ENCODE measurements at places on chromosomes 2 and 18.

- DNase-seq, result no peak
Measured at GRCh38 chr2:83874712-83875430, 584.2 kb downstream of the SUCLG1 start.

DNA sequence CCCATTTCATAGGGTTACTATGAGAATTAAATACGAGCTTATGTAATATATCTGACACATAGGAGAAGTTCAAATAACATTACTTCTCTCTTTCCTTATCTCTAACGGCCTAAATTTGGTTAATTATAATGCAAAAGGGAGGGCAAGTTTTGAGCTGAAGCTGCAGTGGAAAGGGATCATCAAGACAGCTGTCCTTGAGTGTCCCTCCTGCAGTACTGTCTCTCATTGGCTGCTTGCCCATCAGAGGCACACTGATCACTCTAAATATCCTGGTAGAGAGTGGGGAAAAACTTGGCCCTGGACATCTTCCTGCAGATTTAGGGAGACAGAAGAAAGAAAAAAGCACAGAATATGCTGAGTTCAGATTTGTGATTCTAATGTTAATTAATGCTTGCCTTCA is 186.0 kb downstream of the CAMKMT start:
- no peak for DNase-seq

GRCh38 chr2:61759005-61759404 is 94.9 kb downstream of the FAM161A start:
- no peak for DNase-seq

GRCh38 chr2:224312741-224313140 is 89.2 kb downstream of the FAM124B start:
- no peak for DNase-seq

DNA sequence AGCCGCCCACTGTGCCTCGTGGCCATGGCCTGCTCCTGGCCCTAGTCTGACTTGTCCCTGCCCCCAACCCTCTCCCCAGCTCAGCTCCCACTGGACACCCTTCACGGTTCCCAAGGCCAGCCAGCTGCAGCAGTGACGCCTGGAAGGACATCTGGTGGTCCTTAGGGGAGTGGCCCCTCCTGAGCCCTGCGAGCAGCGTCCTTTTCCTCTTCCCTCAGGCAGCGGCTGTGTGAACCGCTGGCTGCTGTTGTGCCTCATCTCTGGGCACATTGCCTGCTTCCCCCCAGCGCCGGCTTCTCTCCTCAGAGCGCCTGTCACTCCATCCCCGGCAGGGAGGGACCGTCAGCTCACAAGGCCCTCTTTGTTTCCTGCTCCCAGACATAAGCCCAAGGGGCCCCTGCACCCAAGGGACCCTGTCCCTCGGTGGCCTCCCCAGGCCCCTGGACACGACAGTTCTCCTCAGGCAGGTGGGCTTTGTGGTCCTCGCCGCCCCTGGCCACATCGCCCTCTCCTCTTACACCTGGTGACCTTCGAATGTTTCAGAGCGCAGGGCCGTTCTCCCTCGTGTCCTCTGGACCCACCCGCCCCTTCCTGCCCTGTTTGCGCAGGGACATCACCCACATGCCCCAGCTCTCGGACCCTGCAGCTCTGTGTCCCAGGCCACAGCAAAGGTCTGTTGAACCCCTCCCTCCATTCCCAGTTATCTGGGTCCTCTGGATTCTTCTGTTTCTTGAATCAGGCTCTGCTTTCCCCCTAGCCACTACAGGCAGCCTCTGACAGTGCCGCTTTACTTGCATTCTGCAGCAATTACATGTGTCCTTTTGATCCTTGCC is 35.8 kb downstream of the ANO7 start:
- no peak for DNase-seq

DNA sequence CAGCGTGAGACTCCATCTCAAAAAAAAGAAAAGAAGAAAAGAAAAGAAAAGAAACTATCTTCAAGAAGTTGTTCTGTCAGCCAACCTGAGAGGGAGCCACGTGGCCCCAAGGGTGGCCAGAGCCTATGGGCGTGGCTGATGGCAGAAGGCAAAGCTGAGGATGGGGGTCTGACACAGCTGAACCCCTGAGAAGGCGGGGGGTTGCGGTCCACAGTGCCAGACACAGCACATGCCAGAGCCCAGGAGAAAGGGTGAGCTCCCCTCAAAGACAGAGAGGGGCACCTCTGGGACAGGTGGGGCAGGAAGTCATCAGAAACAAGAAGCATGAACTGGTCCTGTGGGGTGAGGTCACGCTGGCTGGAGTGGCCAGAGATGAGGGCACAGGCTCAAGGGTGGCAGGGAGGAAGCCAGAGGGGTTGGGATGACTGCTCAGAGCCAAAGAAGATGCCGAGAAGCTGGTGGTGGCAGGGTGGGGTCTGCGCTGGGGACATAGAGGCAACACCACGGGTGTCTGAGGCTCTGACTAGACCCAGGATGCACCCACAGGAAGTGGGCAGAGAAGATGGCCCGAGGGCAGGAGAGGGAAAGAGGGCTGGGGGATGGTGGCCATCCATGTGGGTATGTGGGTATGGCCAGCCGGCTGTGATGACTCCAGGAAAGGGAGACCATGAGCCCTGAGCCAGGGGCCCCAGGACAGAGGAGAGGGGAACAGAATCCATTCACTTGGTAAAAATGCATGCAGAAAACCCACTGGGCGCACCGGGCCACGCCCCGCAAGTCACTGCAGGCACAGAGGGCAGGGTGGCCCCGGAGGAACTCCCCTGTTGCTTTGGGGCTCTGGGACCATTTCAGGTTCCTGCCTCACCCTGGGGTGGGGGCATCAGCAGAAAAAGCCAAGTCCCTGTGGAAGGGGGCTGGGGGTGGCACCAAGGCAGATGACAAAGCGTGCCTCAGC is 8.4 kb downstream of the KIF1A start:
- DNase-seq, result no peak

- DNase-seq, result no peak
Measured at GRCh38 chr2:80303909-80304837, at the start of gene LRRTM1. Gene LRRTM1 (minus strand): TSS chr2:80304752. CDS start chr2:80303819, 933 bp downstream.

GRCh38 chr18:45111502-45111848 is 430.8 kb downstream of the SETBP1 start:
- no peak for DNase-seq

GRCh38 chr18:62979176-62979575 is 263.8 kb downstream of the PHLPP1 start:
- DNase-seq, result no peak

DNA sequence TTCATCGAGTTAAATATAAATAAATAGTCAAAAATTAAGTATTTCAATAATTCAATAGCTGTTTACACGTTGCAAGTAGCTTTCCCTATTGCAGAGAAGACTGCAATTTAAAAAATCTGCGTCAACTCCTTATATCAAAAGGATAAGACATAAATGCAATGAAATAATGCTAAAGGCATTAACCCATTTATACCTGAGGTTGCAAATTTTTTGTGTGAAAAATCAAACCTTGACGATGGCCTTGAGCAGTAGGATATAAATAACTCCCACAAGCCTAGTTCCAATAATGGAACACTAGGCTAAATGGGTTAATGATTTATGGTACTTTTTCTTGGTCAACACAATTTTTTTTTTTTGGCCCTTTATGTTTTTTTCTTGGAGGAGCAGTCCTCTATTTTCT is 76.4 kb upstream of the CDKL4 start:
- no peak for DNase-seq

DNA sequence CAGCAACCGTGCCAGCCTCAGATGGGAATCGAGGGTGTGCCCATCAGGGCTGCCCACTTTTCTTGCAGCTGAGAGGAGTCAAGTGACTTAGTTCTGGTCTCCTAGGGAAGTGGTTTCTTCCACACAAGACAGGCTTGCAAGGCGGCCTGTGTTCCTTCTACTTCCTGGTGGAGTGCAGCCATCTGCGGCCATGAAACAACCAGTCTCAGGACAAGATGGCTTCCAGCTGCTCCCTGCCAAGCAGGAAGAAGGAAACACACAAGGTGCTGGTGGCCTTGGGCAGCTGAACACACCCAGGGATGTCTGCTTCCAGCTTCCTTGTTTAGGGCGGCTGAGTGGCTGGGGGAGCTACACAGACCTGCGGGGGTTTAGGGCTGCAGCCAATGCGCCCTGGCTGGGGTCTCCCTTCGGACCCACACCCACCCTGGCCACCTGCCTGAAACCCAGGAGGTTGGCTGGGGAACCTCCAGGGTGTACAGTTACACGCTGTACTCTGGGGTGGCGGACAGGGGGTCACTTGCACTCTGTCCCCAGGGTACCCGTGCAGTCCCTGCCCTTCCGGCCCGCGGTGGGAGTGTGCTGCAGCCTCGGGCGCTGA is 34.7 kb downstream of the PTPN18 start:
- no peak for DNase-seq

GRCh38 chr2:143312441-143312840 is 183.2 kb downstream of the ARHGAP15 start:
- no peak for DNase-seq

- DNase-seq, result no peak
Measured at GRCh38 chr2:185108588-185108987, 510.3 kb downstream of the ZNF804A start.

GRCh38 chr18:44765456-44765855 is 84.8 kb downstream of the SETBP1 start:
- no peak for DNase-seq

DNA sequence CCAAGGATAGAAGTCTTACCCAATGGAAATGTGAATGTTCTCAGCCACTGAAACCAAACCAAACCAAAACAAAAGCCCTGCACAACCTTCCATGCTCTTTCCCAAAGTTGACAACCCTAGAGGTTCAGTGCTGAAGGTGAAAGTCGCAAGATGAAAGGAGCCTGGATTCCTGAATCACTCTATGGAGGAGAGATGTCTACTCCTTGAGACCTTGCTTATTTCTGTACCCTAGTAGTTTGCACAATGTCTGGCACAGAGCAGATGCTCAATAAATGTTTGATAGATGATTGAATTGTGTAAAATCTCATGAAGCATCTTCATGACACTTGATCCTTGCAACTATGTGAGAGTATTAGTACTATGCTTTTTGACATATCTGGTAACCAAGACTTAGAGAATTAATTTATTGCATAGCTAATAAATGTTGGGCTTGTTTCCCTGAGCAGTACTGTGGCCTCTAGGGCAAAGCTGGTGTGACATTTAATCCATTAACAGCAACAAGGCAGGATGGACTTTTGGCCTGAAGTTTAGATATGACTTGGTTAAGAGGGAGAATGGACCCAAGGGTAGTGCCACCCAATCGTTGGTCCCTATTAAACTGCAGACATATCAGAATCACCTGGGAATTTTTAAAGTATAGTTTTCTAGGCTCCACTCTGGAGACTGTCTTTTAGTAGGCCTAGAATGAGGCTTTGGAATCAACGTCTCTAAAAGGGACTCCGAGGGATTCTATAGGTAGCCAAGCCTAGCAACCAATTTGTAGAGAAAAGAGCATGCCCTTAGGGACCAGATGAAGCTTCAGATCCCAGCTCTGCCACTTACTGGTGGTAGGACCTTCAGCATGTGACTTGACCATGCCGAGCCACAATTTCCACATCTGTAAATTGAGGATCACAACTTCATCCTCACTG is 145.9 kb downstream of the DDX1 start:
- no peak for DNase-seq

DNA sequence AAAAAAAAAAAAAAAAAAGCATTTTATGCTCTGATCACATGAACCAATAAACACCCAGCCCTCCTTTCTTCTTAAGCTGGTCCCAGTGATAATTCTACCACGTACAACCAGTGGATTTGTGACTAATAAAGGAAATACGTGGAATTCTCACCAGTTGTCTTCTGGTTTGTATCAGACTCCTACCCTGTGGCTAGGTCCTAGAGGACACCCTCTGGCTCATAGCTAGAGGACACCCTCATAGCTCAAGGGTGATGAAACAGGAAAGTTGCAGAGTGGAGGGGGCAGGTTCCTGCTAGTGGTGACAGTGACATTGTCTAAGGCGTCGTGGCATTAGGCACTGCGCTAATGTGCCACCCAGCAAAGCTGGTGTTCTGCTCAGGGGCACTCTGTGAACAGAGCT is 167.8 kb downstream of the BCL11A start:
- no peak for DNase-seq

DNA sequence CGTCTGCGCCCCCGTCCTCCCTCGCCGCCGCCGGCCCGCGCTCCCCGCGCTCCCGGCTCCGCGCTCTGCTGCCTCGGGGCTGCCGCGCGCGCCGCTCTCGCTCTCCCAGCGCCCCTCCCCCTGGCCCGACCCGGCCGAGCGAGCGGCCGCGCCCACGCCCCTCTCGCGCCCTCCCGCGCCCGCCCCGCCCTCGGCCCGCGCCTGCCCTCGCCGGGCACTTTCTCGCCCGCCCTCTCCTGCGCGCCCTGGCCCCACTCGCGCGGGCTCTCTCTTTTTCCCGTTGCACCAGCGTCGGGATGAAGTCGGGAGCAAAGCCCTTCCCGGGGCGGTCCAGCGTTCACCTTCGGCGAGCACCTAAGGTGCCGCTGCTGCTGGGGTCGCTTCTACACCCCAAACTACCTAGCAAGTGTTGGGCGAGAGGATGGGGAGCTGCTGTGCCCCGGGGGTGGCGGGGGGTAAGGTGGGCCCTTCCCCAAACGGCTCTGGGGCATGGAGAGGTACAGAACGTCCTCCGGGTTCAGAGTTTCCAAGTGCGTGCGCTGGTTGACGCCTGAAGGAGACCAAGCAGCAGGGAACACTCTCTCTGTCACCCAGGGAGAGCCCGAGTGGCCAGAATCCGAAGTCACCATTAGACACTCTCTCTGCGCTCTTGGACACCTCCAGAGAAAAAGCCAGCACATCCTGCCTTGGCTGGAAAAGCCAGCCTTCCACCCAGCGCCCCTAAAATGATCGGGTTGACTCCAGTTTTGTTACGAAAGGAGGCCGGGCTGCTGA is at the start of gene COLEC12:
TSS of gene COLEC12 (minus strand) at position 70 of the 774 bp plus-strand sequence. CDS start 187 bp downstream, outside the sequence.
- DNase-seq, result no peak

DNA sequence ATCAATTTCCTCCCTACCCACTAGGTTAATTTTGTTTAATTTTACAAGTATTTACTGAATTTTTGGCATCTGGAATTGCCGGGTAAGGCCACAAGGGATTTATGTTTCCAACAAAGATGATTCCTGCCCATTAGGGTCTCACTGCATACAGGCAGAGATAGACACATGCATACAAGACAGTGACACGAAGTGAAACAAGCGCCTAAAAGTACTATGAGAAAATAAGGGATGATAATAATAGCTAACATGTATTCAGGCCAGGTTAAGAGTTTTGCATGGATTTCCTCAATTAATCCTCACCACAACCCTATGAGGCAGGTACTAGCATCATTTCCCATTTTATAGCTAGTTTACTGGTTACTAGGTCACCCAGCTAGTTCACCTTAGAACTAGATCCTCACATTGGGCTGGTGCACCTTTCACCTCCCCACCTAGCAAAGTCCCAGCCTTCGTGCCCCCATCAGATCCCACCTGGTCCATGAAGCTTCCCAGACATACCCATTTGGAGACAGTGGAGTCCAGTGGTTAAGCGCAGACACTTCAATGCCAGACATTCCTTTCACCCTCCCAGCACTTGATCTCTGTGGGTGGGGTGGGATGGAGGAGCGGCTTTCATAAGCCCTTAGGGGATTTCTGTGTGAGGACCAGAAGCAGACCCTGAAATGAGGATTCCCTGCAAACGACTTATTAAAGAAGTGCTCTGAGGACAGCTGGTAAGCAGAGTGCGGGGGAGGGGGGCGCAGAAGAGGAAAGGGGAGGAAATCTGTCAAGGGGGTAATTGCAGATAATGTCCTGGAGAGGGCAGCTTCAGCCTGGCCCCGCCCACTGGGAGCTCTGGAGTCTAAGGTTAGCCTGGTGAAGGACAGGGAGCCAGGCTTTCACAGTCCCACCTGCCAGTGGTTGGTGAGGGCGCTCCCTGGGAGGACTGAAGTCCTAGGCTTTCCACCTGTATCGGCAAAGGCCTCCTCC is 5.8 kb upstream of the DGUOK start:
- DNase-seq, result no peak
